ENCODE measurements at places on chromosomes 1 and 21. TPM values are rescaled to one million over a fixed set of nuclear protein-coding genes. Genes with fewer than 3 reads are reported as not detected.
A peak's percentile ranks its signal among the peaks of the same experiment; 100 is the strongest.

Gene NR1I3
- total RNA-seq: not detected

Gene AMIGO1
- total RNA-seq: 2.7 TPM

Gene SPRR1A
- total RNA-seq: not detected

Gene LAMC1
- total RNA-seq: 71.5 TPM

Gene BMP8B
- 4.7 TPM for total RNA-seq

Gene RNF186
- 0.69 TPM for total RNA-seq

DNA sequence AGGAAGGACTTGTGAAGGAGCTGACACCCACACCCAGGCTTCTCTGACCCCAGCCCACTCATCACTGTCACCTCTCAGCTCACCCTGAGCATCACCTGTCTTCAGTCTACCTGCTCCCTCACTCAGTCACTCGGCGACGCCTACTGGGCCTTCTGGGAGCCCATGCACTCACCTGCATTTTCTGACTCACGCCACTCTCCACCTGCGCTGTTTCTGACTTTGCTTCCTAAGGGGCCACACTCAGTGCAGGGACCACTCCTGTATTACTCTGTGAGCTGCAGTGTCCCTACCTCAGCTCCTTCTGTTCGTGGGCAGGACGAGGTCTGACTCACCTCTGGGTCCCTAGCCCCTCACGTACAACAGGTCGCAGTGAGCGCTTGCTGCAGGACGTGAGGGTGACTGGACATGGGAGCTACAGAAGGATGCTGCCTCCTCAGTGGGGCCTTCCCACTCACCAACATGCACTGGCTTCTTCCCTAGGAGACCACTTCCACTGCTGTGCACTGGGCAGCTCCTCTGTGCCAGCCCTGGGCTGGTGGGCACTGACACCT, 102.3 kb downstream of the GLIS1 start:
- H3K36me3 ChIP-seq: no peaks in the 10 kb centered on the region
- no peak overlapping the region for H3K27ac ChIP-seq
- peaks cover 8% of the 10 kb centered on the region for H3K4me1 ChIP-seq

GRCh38 chr21:35579520-35580293, 480.6 kb downstream of the SETD4 start:
- H3K27ac ChIP-seq: no peak overlapping the region
- H3K4me3 ChIP-seq: no peak overlapping the region
- no peaks in the 10 kb centered on the region for H3K27me3 ChIP-seq
- H3K36me3 ChIP-seq: no peaks in the 10 kb centered on the region
- no peaks in the 10 kb centered on the region for H3K4me1 ChIP-seq

- H3K4me1 ChIP-seq: no peaks in the 10 kb centered on the region
- H3K27ac ChIP-seq: no peak overlapping the region
- H3K27me3 ChIP-seq: peaks cover 24% of the 10 kb centered on the region
- no peaks in the 10 kb centered on the region for H3K36me3 ChIP-seq
- H3K4me3 ChIP-seq: no peak overlapping the region
- peak; percentile 88 for DNase-seq
Measured at GRCh38 chr1:157369808-157370521, 182.3 kb downstream of the FCRL5 start.

DNA sequence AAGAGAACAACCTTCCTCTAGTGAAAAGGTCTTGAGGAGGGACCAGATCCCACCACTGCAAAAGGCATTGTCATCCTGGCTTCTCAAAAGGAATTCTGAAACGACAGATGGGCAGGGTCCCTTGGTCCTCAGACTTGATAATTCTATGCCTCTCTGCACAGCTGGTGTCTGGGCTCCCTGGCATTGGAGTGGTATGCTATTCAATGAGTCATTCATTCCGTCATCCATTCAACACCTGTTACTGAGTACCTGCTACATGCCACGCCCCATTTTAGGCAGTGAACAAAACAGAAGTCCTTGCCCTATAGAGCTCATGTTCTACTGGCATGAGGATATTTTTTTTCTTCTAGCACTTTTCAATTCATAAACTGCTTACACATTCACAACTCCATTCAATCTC, 45.8 kb upstream of the HMGB4 start:
- no peaks in the 10 kb centered on the region for H3K4me1 ChIP-seq
- H3K36me3 ChIP-seq: no peaks in the 10 kb centered on the region
- H3K27ac ChIP-seq: no peak overlapping the region
- no peak for DNase-seq
- H3K4me3 ChIP-seq: no peak overlapping the region
- peaks cover 5% of the 10 kb centered on the region for H3K27me3 ChIP-seq

DNA sequence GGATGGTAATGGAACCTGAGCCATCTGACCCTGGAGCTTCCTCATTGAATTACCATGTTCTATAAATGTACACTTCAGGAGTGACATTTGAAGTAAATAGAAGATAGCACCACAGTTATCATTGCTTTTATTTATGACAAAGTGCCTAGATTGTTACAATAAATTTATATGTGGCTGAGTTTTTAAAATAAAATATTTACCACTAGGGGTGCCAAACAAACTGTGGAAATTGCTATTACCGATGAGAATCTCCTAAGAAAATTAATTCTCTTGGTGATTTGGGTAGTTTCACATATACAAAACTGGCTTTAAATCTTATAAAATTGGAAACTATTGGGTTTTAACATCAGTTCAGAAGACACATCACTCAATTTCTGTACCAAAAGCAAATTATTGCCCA, 1.4 kb upstream of the TNR start:
- no peak overlapping the region for H3K27ac ChIP-seq
- H3K4me3 ChIP-seq: no peak overlapping the region
- H3K27me3 ChIP-seq: no peaks in the 10 kb centered on the region
- no peaks in the 10 kb centered on the region for H3K4me1 ChIP-seq
- DNase-seq: peak; percentile 2

DNA sequence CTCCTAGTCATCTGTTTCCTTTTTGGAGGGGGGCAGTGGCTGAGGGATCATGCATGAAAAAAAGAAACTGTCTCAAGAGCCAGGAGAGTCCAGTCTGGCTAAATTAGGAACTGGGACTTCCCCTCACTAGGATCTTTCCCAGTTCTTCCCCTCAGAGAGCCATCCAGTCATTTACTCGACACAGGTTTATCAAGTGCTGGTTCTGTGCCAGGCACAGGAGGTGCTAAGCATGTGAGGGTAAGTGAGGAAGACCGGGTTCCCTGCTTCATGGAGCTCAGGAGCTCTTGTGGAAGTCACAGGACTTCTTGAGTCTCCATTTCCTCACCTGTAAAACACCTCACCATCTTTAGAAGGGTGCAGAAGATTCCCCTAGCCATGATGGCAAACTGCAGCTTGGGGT, 8.6 kb upstream of the NUAK2 start:
- H3K36me3 ChIP-seq: no peaks in the 10 kb centered on the region
- H3K4me1 ChIP-seq: no peaks in the 10 kb centered on the region
- no peak overlapping the region for H3K4me3 ChIP-seq
- no peak overlapping the region for H3K27ac ChIP-seq

- H3K4me1 ChIP-seq: no peaks in the 10 kb centered on the region
- H3K36me3 ChIP-seq: no peaks in the 10 kb centered on the region
- peak; percentile 45 for DNase-seq
- no peak overlapping the region for H3K27ac ChIP-seq
Measured at GRCh38 chr1:56911098-56911938, 54.5 kb downstream of the C8B start.

GRCh38 chr1:220655509-220655908, 34.7 kb upstream of the C1orf115 start:
- no peaks in the 10 kb centered on the region for H3K36me3 ChIP-seq
- no peak overlapping the region for H3K4me3 ChIP-seq
- no peak for DNase-seq
- H3K27ac ChIP-seq: no peak overlapping the region
- no peaks in the 10 kb centered on the region for H3K4me1 ChIP-seq

DNA sequence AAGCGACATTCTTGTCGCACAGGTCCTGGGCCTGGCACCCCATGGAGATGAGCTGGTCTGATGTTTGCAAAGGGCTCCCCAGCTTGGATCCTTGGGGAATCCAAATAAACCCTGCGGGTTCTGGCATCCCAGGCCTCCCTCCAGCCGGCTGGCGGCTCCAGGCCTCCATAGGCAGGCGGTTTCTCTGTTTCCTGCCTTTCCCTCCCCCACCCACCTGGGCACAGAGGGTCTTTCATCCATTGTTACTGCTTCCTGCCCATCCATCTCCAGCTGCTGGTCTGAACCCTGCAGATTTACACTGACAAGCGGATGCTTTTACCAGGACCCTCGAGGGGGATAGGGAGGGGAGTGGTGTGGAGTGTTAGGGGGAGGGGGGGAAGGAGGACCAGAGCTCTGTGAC, 39.1 kb upstream of the ID3 start:
- no peak overlapping the region for H3K4me3 ChIP-seq
- H3K4me1 ChIP-seq: peaks cover 11% of the 10 kb centered on the region
- no peaks in the 10 kb centered on the region for H3K36me3 ChIP-seq
- H3K27ac ChIP-seq: no peak overlapping the region

GRCh38 chr1:93438716-93439115, 9.2 kb upstream of the FNBP1L start:
- H3K36me3 ChIP-seq: no peaks in the 10 kb centered on the region
- no peak overlapping the region for H3K4me3 ChIP-seq
- DNase-seq: no peak
- no peak overlapping the region for H3K27ac ChIP-seq
- peaks cover 17% of the 10 kb centered on the region for H3K4me1 ChIP-seq
- no peaks in the 10 kb centered on the region for H3K27me3 ChIP-seq

Measured in PC-3 (cell line).